Right atrium auricular region (tissue), 2 donors: ENCODE measurements at places on chromosomes 11 and 22.
A peak's percentile ranks its signal among the peaks of the same experiment; 100 is the strongest.

- no peak for DNase-seq
Observed at GRCh38 chr11:2991452-2992233, 486 bp downstream of the NAP1L4 start.

DNA sequence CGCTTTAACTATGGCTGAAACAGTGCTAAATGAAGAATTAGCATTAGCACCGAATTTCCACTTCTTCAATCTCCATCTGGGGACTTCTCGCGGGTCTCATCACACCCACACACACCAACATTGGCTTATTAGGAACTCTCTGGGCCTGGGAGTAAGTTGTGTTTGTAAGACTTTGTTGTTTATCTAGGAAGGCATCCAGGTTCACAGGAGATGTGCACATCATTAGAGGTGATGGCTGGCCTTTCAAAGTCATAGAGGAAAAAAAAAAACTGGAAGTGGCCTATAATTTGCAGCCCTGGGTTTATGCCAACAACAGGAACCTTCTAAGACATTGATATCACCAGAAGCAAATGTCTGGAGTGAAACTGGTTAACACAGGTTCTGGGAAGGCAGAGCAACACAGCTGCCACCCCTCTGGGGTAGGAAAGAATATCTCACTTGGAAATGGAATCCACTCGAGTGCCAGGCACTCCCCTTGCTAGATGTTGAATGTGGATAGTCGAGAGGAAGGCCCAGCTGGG is 84.5 kb downstream of the TRAF6 start:
- DNase-seq, result no peak

- DNase-seq, result no peak
Observed at GRCh38 chr22:35174401-35175038, 82.8 kb upstream of the HMGXB4 start.

GRCh38 chr11:32039149-32039548 is 51.7 kb upstream of the RCN1 start:
- DNase-seq, result no peak

GRCh38 chr11:129333873-129334272 is 41.8 kb upstream of the BARX2 start:
- DNase-seq, result no peak

DNA sequence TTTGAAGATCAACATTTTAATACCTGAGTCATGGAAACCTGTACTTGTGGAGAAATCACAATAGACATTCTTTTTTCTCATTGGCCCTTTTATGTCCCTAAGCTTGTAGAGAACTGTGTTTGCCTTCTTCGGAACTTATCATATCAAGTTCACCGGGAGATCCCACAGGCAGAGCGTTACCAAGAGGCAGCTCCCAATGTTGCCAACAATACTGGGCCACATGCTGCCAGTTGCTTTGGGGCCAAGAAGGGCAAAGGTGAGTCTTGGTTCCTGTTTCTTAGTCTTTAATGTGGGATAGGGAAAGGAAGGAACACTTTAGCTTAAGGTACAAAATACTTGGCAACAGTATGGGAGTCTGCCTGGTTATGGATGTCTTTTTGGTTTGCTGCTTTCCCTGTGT is 44.2 kb downstream of the CTNND1 start:
- no peak for DNase-seq

GRCh38 chr11:803770-804598 is 1.0 kb downstream of the PIDD1 start:
- DNase-seq, result no peak

DNA sequence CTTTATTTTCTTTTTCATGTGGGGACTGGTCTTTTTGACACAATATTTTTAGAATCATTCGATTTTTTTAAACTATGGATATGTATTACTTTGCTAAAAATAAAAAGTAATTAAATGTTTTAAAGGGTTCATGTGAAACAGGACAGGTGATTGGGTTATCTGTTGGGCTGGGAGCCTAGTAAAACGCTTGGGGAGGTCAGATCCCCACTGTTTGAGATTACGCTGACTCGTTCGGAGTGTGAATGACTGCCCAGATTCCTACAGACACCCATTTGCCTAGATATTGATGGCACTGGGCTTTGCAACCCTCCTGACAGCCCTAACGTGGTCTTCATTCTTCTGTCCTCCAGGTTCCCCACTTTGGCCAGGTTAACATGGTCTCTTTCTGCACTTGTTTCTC is 62.9 kb upstream of the UBASH3B start:
- DNase-seq, result no peak

DNA sequence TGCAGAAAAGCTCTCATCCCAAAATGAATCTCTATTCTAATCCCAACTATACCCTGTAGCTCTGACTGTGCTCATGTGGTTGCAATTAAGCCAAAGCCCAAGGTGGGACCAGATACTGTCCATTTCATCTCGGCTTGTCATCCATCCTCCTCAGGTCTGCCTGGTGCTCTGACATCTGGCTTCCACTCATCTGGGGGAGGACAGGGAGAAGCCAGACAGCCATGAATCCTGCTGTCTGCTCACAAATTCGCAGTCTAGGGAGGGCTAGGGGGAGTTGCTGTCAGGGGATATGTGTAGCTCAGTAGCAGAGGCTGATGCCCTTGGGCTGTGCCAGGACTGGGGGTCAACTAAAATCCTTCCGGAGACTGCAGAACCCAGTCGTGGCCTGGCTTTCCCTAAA is 167.1 kb downstream of the ETS1 start:
- no peak for DNase-seq

GRCh38 chr11:109223451-109223850 is 198.5 kb upstream of the C11orf87 start:
- no peak for DNase-seq

GRCh38 chr11:84333221-84333620 is 1047.1 kb upstream of the CCDC90B start:
- DNase-seq, result no peak

- DNase-seq, result no peak
Observed at GRCh38 chr11:83158357-83158786, 1.4 kb downstream of the PCF11 start.

GRCh38 chr11:66559142-66559865 is 9.1 kb downstream of the CTSF start:
- DNase-seq, result no peak

- no peak for DNase-seq
Observed at GRCh38 chr11:78111298-78111697, 28.1 kb downstream of the ALG8 start.

GRCh38 chr11:130710497-130711012 is 205.7 kb downstream of the SNX19 start:
- DNase-seq, result no peak

GRCh38 chr22:50486561-50487289 is at the start of gene MIOX:
TSS of gene MIOX (plus strand) at chr22:50486859. CDS start at chr22:50486898, 39 bp downstream.
- no peak for DNase-seq

- no peak for DNase-seq
Observed at GRCh38 chr22:47460176-47460575, 697.7 kb downstream of the TBC1D22A start.

GRCh38 chr11:66056501-66056900 is 4.3 kb downstream of the SF3B2 start:
- no peak for DNase-seq

GRCh38 chr22:30978304-30978962 is 9.4 kb downstream of the TUG1 start:
- no peak for DNase-seq

DNA sequence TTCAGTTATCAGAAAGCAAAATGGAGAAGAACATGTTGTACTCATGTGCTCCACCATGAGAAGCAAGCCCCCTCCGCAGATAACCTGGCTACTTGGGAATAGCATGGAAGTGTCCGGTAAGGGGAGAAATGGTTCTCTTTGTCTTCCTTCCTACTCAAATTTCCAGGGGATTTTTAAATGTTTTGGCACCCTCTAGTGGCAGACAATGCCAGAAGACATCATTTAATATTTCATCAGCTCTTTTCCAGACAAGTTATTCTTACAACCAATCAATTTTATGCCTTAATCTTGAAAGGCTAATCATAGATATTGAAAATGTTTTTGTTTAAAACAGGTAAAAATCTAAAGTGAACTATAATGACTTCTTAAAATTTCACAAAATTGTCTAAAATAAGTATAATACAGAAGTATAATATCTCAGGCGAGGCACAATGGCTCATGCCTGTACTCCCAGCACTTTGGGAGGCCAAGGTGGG is 15.7 kb downstream of the CRTAM start:
- DNase-seq, result peak; percentile 61

- DNase-seq, result no peak
Observed at GRCh38 chr11:9266926-9267325, 1.8 kb upstream of the DENND5A start.

- DNase-seq, result no peak
Observed at GRCh38 chr11:257766-258493, 20.3 kb upstream of the NLRP6 start.

- no peak for DNase-seq
Observed at GRCh38 chr11:133930767-133931448, 25.9 kb downstream of the IGSF9B start.
